GM12864 (cell line): ENCODE measurements at places on chromosomes 3 and 15.

DNA sequence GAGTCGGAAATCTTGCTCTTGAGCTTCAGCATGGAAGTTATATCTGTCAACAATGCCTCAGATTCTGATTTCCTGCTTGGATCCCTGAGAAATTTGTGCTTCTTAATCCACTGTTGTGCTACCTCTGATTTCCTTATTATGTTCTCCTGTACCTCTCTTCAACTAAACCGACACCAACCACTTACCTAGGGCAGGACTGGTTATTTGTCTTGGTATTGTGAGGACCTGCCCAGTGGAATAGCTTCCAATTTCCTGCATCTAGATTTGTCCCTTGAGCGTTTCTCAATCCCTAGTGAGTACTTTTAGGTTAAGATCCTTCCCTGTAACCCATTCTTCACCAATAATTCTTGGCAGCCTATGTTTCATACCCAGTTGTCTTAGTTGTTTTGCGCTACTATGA is 720.5 kb upstream of the ZNF385D start:
- no peak for DNase-seq

DNA sequence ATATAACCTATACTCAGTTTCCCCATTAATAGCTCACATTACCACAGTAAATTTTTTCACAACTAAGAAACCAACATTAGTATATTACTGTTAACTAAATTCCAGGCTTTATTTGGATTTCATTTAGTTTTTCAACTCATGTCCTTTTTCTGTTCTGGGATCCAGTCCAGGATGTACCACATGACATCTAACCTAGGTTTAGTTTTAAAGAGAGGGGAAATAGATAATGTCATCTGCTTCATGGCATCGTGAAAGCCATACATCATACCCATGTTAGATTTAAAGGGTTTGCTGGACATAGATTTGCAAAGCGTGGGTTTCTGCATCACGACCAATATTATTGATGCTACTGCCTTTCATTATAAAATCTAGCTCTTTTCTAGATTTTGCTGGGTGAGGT is 33.2 kb upstream of the RPP14 start:
- no peak for DNase-seq

GRCh38 chr3:186869253-186870100 is 27.0 kb downstream of the ADIPOQ start:
- no peak for DNase-seq

- no peak for DNase-seq
These were observed at the start of gene SPESP1 for GRCh38 chr15:68930268-68931022. Gene SPESP1 (plus strand): TSS chr15:68930525. CDS start chr15:68930654, 129 bp downstream.

DNA sequence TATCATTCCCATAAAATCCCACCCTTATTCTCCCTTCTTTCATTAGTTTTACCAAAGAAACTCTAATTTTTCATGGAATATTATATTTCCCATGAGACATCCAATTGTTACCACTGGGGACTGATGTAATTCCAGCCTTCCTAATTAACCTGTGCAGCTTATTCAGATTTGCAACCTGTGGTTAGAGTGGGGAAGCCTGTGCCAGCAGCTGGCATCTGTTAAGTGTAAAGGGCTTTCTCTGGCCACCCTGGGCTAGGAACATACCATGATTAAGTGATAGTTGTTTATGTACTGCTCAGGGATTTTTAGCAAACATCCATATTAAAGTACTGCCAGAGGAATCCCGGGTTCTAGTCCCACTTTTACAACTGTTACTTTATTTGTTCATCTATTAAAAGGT is 78.2 kb downstream of the TPRG1 start:
- no peak for DNase-seq

DNA sequence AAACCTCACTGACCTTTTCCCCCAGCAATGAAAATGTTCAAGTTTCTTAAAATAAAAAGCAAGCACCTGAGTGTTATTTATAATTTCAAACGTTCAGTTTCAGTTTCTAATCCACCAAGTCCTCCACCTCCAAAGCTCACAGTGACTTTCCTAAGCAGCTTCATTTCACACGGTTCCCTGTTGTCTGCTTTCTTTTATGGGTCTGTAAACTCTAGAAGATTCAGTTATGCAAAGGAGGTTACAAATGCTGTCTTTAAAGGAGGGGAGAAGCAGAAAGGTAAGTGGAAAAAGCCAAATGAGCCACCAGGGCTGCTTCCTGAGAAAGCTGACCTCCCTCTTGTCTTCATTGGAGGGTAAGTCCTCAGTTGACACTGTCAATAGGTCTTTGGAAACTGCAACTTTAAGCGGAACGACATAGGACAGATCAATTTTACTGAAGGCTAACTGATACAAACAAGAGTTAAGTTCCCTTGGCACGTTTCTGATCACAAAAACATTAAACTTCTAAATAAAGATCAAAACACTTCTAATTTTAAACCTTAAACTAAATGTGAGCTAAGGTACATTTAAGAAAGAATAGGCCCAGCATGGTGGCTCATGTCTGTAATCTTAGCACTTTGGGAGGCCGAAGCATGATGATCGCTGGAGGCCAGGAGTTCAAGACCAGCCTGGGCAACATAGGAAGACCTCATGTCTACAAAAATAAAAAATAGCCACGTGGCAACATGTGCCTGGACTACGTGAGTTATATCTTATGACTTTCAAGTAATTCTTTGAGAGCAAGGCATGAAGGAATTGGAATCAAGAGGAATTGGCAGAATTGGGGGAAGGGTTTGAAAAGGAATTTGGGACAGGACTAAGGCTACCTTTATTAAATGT is 151.9 kb upstream of the UBE2E1 start:
- peak; percentile 95 for DNase-seq

DNA sequence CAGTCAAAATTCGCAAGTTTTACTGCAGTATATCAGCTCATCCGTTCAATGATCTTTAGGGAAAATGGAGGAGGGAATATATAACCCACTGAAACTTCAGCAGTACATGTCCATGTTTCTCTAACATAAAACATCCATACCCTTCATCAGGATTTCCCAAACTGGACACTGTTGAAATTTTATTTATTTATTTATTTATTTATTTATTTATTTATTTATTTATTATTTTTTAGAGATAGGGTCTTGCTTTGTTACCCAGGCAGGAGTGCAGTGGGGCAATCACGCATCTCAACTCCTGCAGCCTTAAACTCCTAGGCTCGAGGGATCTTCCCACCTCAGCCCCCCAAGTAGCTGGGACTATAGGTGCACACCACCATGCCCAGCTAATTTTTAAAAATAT is 14.8 kb upstream of the HLTF start:
- DNase-seq, result no peak

GRCh38 chr15:68572309-68572708 is 6.5 kb upstream of the CORO2B start:
- DNase-seq, result no peak

GRCh38 chr15:90814191-90814821 is 54.1 kb upstream of the FURIN start:
- DNase-seq, result no peak

GRCh38 chr3:194804796-194805195 is 119.1 kb downstream of the FAM43A start:
- DNase-seq, result no peak

DNA sequence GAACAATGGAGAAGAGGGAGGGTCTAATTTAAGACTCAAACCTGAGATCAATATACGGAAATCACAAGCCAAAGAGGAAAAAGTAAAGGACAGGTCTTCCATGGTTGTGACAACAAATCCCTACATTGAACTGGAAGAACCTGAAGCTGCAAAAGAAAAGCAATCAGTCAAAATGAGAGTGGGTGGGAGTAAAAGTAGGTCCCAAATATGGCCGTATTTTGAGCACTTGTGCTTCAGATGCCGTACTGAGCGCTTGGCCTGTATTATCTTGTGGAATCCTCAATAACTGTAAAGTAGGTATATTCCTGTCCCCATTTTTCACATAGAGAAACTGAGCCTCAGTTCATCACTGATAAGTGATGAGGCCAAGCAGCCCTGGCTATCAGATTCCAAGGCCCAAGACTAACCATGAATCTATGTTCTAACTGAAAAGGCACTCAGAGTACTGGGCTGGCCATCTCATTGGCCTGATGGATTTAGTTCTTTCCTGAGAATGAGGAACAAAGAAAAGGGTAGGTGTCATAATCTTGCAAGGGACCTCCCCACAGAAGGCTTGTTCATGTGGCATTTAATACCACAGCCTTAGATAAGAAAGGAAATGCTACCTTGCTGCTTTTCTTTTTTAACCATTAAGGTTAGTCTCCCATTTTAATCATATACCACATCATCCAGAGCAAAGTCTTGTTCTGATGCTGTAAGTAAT is 52.5 kb downstream of the LRRN1 start:
- peak; percentile 15 for DNase-seq

GRCh38 chr3:22939349-22939748 is 263.8 kb upstream of the UBE2E2 start:
- DNase-seq, result no peak

- DNase-seq, result no peak
These were observed 144.0 kb upstream of the PTPRG start for GRCh38 chr3:61417352-61417751.

DNA sequence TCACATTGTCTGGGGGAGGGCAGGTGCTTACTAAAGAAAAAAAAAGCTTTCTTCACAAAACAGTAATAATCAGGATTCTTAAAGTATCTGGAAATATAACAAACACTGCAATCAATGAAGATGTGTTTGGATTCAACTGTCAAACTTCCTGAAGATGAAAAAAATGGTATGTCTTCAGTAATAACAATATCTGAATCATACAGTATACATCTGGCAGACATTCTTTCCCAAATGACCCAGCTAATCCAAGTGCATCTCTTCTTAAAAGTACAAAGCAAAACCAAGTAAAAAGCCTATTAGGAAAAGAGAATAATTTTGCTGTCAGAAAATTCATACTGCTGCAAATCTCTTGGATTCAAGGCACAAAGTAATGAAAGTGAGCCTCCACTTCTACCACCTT is 145.0 kb upstream of the MCTP2 start:
- no peak for DNase-seq

- no peak for DNase-seq
These were observed 51.9 kb upstream of the TBL1XR1 start for GRCh38 chr3:177249203-177249602.

DNA sequence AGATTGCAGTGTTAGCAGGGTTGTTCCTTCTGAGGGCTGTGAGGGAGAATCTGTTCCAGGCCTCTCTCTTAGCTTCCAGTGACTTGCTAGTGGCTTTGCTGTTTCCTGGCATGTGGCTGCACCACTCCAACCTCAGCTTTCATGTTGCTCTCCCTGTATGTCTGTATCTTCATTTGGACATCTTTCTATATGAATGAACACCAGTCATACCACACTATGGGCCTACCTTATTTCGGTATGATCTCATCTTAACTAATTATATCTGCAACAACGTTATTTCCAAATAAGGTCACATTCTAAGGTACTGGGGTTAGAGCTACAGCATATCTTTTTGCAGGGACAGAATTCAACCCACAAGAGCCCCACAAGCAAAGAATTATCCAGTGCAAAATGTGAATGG is 356.7 kb upstream of the UMPS start:
- peak; percentile 8 for DNase-seq
